ENCODE measurements at places on chromosomes 2 and 18.
A peak's percentile ranks its signal among the peaks of the same experiment; 100 is the strongest.

- DNase-seq = no peak
These were observed 164.0 kb upstream of the SESTD1 start for GRCh38 chr2:179428649-179429048.

DNA sequence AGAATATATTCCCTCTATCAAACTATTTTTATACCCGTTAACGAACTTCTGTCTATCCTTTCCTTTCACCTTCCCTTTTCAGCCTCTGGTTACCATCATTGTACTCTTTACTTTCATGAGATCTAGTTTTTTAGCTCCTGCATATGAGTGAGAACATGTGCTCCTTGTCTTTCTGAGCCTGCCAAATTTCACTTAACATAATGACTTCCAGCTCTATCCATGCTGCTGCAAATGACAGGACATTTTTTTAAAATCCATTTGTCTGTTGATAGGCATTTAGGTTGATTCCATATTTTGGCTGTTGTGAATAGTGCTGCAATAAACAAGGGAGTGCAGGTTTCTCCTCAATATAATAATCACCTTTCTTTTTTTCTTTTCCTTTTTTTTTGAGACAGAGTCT, 8.2 kb upstream of the CCDC195 start:
- DNase-seq = no peak

GRCh38 chr2:139514951-139515350, 734.8 kb upstream of the NXPH2 start:
- no peak for DNase-seq

- no peak for DNase-seq
These were observed 8.6 kb upstream of the TMEM214 start for GRCh38 chr2:27024188-27024587.

GRCh38 chr2:46481198-46482193, 2.1 kb downstream of the TMEM247 start:
- no peak for DNase-seq

GRCh38 chr2:38765149-38765548, 12.9 kb upstream of the GEMIN6 start:
- DNase-seq = no peak

DNA sequence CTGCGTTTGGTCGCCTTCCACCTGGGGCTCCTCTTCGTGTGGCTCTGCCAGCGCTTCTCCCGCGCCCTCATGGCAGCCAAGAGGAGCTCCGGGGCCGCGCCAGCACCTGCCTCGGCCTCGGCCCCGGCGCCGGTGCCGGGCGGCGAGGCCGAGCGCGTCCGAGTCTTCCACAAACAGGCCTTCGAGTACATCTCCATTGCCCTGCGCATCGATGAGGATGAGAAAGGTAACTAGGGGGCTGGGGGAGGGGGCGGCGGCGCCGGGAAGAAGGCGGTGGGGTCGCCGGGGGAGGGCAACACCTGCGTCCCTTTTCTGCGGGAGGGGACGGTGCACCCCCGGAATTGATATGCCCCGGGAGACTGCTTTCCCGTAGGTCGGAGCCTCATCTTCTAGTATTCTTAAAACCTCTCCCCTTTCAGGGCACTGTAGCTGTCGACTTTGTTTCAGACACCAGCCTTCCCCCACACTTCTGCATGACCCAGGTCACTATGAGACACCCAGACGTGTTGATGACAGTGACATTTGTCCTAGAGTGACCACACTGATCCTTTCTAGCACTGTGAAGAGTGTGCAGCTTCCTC, 755 bp downstream of the SPAST start:
- no peak for DNase-seq

DNA sequence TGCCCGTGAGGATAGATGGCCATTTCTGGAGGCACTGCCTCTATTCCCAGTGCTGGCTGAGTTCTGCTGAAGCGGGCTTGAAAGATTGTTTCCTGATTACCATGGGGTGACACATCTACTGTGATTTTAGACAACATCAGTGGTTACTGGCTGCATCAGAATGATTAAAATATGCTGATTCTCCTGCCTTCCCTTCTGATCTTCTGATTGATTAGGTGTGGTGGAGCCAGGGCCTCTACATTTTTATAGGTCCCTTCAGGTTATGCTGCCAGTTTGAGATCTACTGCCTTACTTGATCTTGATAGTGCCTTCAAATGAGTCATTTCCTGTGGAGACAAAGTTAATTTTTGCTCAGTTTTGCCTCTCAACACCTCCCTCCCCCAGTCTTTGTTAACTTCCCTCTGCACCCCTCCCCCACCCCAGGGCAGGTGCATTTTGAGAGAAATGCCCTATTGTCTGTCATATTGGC, 31.6 kb upstream of the SNORC start:
- peak; percentile 39 for DNase-seq

DNA sequence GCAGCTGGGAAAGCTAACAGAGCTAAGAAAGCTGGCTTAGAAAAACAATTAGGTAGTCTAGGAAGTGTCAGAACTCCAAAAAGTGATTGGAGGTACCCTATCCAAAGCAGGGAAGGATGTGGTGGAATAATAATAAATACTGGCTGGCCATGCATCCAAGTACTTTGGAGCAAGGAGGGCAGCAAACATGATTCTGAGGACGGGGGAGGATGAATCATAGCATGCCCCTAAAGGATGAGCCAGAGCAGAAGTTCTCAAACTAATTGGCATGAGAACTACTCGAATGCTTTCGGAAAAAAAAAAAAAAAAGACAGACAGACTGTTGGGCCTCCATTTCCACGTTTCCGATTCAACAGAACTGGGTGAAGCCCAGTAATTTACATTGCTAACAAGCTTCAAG, 2.4 kb downstream of the CWC22 start:
- no peak for DNase-seq

DNA sequence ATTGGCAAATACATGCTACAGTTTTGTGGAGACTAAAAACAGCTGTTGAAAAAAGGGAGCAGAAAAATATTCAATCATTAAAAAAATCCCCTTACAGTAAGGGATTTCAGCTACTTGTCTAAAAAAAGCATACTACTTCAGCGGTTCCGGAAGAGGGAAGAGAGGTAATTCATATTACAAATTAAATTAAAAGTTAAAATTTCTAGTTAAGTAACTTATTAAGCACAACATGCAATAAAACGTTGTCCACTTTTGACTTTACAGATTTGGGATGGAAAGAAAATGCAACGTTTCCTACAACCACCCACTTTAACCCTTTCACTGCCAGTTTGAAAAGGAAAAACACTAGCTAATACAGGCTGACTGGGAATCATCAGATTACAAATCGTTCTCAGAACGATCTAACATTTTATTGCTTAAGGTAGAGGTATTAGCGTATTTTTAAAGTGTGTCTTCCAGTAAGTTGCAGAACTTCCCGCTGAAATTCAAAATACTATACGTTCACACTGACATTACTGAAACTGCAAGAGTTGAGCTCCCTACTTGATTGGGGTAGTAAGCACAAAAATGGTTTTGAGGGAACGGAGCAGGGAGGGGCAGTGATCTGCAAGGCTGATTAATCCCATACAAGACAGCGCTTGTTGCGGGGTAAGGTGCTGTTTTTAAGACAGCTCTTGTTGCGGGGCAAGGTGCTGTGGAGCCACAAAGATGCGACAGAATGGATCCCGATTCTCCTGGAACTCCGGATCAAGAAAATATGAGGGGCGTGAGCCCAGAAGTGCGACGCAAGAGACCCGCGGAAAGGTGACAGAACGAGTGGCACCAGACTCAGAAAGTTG, 743 bp downstream of the HADHA start:
- no peak for DNase-seq

GRCh38 chr2:126921066-126921465, 22.4 kb downstream of the TEX51 start:
- DNase-seq = no peak

GRCh38 chr2:240123821-240124650, 12.1 kb downstream of the COPS9 start:
- DNase-seq = no peak

DNA sequence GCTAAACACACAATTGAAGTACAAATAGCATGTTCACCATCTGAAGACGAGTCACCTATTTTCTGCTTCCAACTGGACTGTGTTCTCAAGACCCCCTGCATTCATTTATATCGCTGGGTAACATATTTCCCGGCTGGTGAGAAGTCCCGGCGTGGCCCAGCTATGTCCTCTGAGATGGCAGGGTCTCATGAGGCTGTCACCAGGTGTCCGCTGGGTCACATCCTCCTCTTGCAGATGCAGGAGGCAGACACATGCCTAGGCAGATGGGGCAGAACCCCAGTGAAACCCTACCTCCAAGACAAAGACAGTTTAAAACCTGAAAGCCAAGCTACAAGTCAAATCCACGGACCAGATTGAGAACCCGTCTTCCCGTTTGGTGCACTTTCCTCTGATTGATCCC, 36.8 kb upstream of the UBE2F start:
- no peak for DNase-seq

GRCh38 chr2:193276560-193276959, 1081.8 kb upstream of the TMEFF2 start:
- no peak for DNase-seq

GRCh38 chr2:73759904-73760303, 20.0 kb downstream of the DUSP11 start:
- no peak for DNase-seq

DNA sequence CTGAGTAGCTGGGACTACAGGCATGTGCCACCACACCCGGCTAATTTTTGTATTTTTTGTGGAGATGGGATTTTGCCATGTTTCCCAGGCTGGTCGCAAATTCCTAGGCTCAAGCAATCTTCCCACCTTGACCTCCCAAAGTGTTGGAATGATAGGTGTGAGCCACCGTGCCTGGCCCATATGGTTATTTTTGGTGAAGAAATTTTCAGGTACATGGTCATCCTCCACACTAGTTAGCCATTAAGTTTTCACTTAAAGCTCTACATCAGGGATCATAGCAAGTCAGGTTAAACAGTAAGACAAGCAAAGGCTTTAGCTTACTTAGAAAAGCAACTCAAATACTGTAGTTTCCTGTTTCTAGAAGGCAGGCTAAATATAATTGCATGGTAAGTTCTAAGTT, 104.3 kb upstream of the GRB14 start:
- DNase-seq = no peak

DNA sequence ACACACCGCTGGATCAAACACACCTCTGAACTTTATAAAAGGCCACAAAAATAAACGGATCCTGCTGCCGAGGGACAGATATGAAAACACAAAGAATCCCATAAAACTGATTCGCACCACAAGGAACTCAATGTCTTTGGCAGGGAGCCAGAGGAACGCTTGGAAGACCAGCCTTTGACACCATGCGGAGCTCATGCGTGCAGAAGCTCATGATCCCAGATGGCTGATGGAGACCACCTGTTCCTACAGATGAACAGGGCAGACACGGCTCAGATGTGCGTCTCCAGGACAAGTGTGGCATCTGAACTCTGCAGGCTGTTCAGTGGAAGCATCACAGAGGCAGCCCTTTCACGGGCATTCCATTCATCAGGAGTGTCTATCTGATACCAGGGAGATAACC, 24.9 kb downstream of the COPS9 start:
- no peak for DNase-seq

- DNase-seq = no peak
These were observed 209.8 kb downstream of the KCNJ3 start for GRCh38 chr2:154908327-154908726.

- no peak for DNase-seq
These were observed 283.9 kb upstream of the EPC2 start for GRCh38 chr2:148360662-148361061.

DNA sequence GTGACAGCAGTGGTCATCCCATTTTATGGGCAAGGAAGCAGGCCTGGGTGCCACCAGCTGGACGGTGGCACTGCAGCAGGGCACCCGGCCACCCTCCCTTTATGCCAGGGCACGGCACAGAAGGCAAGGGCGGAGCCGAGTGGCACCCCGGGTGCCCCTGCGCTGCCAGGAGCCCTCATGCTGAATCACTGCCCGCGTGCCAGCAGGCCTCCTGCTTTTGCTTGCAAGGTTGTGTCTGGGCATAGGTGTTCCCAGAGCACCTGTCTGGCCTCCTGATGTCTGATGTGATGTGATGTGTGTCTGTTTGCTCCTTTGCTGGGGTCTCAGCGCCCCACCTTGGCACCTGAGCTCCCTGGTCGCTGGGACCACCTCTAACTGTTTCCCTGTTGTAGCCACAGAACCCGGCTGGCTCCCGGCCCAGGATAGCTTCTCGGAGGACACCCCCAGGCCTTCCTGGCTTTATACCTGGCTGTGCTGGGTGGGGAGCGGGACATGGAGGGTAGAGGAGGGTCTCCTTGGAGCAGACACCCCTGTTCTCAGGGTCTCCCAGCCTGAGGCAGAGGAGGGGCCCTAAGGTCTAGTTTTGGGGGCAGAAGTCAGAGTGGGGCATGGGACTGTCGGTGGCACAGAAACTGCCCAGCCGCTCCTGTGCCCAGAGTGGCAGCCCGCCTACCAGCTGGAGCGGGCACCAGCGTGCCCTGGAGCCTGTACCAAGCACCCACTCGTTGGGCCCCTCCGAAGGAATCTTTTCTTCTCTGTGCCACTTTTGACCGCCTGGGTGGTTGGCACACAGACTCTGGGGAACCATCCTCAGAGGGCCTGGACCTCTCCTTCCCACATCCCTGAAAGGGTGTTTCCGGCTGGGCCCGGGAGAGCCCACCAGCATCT, 3.6 kb downstream of the GPC1 start:
- DNase-seq = no peak

DNA sequence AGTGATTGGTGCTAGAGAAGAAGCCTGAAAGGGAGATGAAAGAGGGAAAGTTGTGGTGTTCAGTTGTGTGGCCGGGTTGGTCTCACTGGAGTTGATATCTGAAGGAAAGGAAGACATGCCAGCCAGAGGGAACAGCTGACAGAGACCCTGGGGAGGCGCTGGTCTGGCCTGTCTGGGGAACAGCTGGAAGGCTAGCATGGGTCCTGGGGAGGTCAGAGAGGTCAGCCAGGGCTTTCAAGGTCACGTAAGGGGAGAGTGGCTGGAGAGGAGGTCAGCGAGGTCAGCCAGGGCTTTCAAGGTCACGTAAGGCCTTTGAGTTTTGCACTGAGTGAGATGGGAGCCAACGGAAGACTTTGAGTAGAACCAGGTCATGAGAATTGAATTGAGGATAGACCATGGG, 11.0 kb downstream of the DYSF start:
- no peak for DNase-seq

GRCh38 chr18:21809725-21810124, 69.1 kb downstream of the MIB1 start:
- DNase-seq = no peak

DNA sequence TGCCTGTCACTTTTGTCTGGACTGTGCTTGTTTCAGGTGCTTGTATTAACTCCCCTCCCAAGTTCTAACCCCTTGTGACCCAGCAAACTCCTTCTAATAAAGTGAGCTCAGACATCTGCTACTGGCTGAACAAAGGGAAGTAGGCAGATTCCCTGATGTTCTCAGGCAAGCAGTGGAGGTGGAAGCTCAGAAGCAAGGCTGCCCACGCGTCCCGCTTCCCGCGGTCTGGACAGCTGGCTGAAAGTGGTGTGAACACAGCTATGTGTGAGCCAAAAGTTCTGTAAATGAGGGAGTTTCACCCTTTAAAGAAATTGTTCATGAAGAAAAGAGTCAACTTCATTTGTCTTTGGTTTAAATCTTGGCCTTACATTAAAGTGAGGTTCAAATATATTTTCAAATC, 40.0 kb downstream of the NAPG start:
- DNase-seq = no peak

All from effector memory CD4-positive, alpha-beta T cell (primary cell).